Astrocyte (in vitro differentiated cells and primary cell): ENCODE measurements at places on chromosomes 13 and 19.
A peak's percentile ranks its signal among the peaks of the same experiment; 100 is the strongest.

DNA sequence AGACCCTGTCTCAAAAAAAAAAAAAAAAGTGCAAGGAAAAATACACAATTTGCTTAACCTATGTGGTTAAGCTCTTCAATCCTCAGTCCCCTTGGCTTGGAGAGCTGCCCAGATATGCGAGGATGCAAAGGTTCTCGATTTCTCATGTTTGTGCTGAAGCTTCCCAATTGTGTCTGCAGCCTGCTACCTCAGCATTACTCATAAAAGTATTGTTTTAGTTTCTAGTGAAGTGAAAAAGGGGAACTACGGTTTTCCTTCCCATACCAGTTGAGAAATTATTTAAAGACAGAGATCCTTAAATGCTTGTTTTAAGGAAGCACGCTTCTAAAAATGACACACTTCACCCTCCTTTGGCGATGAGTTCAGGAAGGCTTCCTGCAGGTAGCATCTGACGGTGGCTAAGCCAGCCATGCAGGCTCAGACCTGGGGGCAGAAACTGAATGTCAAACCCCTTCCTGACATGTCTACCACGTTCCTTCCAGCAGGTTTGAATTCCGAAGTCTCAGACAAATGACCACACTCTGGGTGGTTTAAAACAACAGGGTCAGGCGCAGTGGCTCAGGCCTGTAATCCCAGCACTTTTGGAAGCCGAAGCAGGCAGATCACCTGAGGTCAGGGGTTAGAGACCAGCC lies 47.9 kb downstream of the RUBCNL start:
- peak; percentile 87 for DNase-seq

DNA sequence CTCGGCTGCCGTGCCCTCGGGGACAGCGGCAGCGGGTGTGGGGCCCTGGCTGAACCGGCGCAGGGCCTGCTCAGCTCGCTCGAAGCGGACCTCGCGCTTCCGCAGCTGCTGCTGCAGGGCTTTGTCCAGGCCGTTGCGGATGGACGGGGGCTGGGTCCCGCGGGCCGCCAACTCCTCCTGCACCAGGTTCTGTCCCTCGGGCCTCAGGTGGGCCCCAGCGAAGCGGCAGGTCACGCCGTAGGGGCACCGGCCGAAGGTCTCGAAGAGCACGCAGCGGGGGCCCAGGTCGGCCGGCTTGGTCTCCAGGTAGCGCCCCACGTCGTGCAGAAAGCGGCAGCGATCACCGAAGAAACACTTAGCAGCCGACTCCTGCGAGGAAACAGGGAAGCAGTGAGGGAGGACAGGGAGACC lies 1.6 kb downstream of the DUS3L start:
- no peak for DNase-seq

DNA sequence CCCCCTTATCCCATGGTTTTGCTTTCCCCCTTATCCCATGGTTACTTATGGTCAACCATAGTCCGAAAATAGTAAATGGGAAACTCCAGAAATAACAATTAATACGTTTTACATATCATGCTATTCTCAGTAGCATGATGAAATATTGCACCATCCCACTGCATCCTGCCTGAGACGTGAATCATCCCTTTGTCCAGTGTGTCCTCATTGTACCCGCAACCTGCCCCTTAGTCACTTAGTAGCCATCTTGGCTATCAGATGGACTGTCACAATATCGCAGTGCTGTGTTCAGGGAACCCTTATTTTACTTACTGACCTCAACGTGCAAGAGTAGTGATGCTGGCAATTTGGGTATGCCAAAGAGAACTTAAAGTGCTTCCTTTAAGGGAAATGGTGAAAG lies 10.5 kb upstream of the NBEA start:
- DNase-seq = no peak

DNA sequence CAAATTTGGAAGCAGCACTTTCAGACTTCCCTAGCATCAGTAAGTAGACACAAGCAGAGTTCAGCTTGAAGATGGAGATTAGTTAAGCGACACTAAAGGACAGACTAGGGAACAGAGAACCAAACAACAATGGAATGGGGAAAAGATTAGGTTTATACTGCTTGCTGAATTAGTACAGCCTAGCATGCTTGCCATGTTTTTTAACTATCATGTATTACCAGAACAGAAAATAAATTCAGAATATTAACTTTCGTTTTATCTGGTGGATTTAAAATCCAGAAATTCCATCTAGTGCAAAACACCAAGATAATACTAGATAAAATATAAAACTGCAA lies 451.5 kb upstream of the SLC10A2 start:
- DNase-seq = no peak

GRCh38 chr13:101944521-101944920 lies 457.3 kb downstream of the FGF14 start:
- DNase-seq = no peak

DNA sequence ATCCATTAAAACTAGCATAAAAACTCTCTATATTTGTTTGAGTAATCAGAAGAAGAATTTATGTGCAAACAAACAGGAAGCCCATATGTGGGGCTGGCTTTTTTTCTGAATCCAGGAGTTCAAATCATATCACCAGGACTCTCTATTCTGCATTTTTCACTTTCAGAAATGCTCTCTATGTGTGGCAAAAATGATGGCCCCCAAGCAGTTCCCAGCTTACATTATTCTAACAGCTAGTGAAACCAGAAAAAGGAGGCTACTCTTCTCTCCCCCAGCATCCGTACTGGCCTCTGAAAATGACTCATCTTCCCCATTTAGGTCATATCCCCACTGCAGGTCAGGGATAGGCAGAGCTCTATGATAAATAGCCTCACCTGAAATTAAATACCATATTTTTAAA lies 20.4 kb downstream of the RBM26 start:
- DNase-seq = no peak

DNA sequence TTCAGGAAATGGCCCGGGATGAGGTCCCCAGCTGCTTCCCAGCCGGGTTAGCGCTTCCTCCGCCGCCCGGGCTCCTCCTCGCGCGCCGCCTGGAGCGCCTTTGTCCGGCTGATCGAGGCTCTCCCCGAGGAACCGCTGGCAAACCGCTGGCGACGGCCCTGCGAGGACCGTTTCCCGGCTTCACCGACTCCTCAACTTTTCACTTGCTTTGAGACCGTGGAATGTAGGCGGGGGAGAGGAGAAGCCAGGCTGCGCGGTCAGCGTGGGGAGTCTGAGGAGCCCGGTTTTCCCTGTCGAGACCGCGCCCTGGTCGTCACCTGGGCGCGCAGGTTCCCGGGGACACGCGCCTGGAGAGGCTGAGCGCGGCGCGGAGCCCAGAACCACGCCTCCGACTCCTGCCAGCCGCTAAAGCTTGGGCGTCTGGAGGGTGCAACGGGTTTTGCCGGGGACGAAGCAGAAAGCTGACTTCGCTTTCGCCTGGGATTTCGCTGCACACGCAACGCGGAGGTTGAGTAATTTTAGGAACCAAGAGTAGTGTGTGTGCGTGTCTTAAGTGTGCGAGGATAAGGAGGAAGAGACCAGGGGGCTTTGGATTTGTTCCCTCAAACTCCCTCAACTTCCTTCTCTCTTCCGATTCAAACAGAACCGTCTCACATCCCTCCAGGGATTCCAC lies 7.3 kb upstream of the DGKH start:
- peak; percentile 48 for DNase-seq

DNA sequence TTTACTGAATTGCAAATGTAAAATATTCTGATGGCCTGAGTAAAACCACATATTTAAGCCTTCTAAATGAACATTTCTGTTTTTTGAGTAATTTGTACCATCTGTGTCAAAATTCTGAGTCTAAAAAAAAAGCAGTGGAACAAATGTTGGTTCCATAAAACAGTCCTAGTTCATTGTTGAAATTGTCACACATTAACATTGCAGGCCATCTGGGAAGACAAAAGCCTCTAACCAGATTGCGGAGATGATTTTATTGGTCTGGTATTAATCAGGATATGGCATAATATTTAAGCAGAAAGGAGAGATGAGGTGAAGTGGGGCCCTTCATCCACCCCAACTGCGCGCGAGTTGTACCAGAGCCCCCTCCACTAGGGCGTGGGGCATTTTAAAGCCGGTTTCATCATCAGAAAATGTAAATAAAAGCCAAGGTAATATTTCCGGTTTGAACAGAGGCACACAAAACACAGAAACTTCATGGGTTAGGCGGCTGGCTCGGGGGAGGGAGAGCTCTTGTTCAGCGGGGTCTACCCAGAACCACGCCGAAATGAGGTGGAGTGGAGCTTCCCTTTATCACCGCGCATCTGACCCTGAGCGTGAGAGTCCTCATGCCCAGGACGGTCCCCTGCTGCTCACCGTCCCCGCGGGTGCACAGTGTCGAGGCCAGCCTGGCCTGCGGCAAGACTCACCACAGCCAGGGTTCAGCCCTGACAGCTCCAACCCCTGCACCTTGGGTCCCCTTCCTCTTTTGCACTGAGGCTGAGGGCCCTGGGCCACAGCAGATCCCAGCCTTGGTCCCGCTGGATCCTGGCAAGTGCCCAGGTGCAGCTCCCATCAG lies 169.2 kb downstream of the URI1 start:
- no peak for DNase-seq
